ENCODE measurements at places on chromosomes 3 and 15.

GRCh38 chr3:22714749-22715148 lies 488.4 kb upstream of the UBE2E2 start:
- no peak for DNase-seq

DNA sequence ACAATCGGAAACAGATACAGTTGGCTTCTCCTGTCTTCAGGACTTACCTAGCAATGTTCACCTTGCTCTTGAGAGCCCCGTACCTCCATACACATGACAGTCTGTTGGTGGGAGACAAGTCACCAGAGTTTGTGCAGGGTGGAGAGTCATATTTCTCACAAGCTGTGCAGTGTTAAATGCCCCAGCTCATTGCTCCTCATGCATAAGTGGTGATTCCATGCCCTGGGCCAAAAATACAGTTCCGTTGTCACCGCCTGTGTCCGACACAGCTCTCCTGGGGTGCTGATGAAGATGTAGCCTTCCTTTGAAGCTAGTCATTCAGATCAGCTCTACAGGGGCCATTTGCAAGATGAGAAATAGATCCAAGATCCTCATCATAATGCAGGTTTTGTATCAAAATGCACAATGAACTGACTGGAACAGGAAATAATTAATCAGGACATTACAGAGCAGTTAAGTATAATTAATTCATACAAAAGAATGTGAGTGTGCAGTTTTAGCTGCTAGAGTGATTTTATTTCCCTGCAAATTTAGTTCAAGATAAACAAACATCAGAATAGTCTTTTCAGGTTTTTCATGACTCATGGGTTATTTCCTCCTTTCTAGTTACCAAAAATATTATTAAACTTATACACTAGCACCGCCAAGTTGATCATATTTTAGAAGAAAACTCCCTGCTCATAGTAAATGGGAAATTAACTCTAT lies 66.5 kb downstream of the CD47 start:
- DNase-seq, result no peak

- no peak for DNase-seq
These were observed 216.2 kb upstream of the CHRNA7 start for GRCh38 chr15:31814082-31814481.

DNA sequence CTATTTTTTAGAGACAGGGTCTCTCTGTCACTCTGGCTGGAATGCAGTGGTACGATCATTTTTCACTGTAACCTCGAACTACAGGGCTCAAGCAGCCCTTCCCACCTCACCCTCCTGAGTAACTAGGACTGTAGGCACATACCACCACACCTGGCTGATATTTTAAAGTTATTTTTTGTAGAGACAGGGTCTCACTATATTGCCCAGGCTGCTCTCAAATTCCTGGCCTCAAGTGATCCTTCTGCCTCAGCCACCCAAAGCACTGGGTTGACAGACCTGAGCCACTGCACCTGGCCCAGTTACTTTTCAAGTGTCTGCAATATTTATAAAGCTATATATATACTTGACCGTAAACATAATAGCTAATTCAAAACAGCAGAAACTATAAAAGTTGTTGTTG lies 75.0 kb downstream of the PIAS1 start:
- DNase-seq, result no peak

DNA sequence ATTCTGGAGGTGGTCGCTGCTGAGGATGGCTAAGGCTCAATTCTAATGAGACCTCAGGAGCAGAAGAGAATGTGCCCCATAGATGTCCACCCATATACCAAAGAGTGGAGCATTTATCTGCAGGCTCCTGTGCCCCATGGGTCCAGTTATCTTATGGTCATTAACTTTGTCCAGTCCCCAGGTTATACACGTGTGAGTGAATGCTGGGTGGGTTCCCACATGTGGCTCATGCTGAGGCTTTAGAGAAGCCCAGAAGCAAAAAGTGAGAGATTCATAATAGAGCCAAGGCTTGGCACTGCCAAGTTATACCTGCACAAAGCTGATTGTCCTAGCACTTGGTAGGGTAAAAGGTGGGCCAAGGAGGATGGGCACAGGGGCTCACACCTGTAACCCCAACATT lies 30.0 kb upstream of the MINAR1 start:
- DNase-seq, result no peak

- no peak for DNase-seq
These were observed 340.0 kb downstream of the VPS13C start for GRCh38 chr15:61720197-61720704.

GRCh38 chr3:26560081-26560480 lies 62.5 kb upstream of the LRRC3B start:
- DNase-seq, result no peak

DNA sequence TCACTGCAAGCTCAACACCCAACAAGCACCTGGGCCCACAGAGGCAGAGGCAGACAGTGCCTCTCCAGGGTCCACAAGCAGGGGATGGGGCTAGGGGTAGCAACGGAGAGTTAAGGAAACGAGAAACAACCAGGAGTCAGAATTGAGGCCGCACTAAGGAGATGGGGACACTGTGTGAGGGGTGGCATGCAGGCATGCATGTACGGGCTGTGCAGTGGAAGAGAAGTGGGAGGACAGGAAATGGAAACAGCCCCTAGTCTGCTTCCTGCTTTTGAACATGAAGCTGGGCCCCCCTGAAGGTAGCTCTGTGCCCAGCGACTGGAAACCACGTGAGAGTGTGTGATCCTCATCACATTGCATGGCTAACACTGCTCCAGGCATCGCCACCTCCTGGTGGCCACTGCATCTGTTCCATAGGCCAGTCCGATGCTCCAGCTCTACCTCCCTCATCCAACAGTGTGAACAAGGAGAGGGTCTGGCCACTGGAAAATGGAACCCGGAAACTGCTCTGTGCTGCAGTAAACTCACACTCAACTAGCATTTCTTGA lies 44.0 kb downstream of the XXYLT1 start:
- DNase-seq, result no peak

GRCh38 chr3:11136116-11136515 lies 18.2 kb upstream of the HRH1 start:
- no peak for DNase-seq

GRCh38 chr15:42725331-42725903 lies 11.5 kb downstream of the CDAN1 start:
- no peak for DNase-seq

- DNase-seq, result no peak
These were observed 53.6 kb downstream of the FEZF2 start for GRCh38 chr3:62319570-62320243.

- no peak for DNase-seq
These were observed 388.7 kb downstream of the SHQ1 start for GRCh38 chr3:72459588-72459987.

- DNase-seq, result no peak
These were observed 1.7 kb upstream of the SLC9A9 start for GRCh38 chr3:143849854-143850549.

DNA sequence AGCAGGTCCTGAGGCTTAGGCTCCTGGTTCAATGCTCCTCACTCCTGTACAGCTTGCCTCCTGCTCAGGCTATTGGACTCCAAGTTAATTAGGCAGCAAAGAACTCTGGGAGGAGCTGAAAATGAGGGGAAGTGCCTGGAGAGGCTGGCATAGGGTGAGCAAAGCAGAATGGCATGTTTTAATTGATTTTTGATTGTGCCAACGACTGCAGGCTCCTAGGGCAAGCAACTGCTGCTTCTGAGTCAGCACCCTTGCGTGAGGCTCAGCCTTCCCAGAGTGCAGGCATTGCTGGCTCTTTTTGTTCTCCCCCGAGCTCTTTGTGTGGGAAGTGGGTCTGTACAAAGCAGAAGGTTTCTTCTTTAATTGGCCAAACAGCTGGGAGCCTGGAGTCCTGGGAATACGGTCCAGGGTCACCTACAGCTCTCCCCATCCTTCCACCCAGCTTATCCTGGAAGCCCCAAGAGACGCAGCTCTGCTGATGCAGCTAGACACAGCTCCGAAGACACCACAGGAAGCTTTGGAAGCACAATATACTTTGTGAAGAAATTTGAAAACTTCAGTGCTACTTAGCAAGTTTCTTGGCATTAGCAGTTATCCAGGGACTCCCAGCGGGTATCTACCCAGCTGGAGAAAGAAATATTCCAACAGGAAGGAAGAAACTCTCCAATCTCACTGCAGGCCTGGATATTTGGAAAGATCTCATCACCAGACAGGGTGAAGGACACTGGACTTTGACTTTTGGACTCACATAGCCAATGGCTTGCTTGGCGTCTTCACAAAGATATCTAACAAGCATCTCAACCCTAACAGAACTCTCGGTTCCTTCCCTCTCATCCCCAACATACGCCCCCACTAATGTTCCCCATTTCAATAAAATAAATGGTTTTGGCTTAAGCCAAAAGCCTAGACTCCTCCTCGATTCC lies 76.8 kb downstream of the BDH1 start:
- no peak for DNase-seq

DNA sequence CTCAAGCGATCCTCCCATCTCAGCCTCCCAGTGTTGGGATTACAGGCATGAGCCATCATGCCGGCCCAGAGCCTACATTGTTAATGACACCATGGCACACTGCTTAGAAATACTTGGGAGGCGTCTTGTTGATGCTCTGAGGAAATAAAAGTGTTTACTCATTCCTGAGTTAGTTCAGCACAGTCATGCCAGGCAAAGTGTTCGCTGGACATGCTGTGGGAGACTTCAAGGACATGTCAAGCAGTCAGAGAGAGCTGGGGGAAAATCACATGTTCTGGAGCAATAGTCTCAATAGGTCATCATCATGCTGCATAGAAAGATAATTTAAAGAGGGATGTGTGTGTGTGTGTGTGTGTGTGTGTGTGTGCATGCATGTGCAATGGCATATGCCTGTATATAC lies 37.5 kb downstream of the TTC23 start:
- no peak for DNase-seq

DNA sequence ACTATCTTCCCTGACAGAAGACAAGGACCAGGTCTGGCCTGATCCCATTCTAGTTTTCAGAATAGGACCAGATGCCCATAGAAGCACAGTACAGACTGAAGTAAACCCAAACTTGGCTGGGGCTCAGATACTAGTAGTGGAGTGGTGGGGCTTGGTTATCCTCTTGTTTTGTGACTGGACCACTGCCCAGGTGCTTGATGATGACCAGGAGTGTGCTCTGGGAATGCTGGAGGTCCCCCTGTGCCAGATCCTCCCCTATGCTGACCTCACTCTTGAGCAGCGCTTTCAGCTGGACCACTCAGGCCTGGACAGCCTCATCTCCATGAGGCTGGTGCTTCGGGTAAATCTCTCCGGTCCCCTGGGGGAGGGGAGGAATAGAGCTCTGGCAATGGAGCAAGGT lies 36.3 kb downstream of the ESYT3 start:
- DNase-seq, result no peak

DNA sequence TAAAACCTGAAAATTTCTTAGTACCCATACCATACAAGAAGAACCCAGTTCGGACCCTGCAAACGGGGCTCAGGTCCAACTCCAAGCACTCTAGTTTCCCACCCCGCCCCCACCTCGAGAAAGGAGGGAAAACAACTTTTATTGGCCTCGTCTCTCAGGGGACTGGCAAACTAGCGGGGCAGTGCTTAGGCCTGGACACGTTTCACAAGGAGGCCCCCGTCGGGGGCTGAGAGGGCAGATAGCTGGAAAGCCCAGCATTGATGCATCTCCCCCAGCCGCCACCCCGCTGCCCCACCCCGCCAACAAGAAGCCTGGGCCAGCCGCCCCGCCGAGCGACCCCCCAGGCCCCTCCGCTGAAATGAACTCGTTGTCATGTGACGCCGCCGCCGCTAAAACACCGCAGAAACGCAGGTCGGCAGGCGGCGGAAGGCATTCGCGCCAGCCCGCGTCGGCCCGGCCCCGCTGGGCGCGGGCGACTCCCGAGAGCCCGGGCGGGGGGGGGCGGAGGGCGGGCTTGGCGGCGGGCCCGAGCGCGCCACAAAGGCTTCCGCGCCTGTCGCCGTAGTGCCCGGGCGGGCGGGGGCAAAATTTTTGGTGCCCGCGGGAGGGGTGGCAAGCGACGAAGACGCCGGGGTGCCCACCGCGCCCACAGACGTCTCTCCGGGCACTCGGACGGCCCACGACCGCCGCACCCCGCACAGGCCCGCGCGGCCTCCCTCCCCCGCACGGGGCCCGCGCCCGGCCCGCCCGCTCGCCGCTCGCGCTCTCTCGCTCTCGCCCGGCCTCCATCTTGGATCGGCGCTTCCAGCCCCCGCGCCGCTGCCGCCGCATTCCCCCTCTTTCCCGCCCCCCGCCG lies 634 bp downstream of the STAG1 start:
- peak; percentile 46 for DNase-seq

DNA sequence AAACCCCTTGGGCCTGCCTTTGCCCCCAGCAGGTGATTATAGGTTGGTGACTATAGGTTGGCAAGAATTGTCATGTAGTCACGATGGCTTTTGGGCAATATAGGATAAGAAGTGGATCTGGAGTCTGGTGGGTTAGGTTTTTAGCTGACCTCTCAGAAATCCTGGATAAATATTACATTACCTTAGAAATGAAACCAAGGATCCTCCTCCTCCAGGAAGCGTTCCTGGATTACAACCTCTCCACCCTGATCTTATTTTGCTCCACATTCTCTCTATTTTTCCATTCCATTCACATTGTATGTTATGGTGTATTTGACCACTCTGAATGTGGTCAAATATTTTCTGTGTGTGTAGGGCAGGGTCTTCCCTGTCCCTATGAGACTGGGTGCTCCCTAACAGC lies 82.3 kb downstream of the SEMA5B start:
- DNase-seq, result no peak

GRCh38 chr15:88069561-88069960 lies 187.0 kb downstream of the NTRK3 start:
- no peak for DNase-seq

- DNase-seq, result no peak
These were observed 732.9 kb upstream of the BCHE start for GRCh38 chr3:166570102-166570501.

Measured in stimulated activated CD4-positive, alpha-beta T cell treated with anti-CD3 and anti-CD28 coated beads, Interleukin-15, amount 100 ng/mL, for 1 hour (primary cell).